ENCODE measurements at places on chromosomes 3 and 15. TPM values are rescaled to one million over a fixed set of nuclear protein-coding genes. Genes with fewer than 3 reads are reported as not detected.

NOX5 gene
- total RNA-seq = 0.53 TPM

LRRK1 gene
- total RNA-seq = 105 TPM

CNTN6 gene
- total RNA-seq = not detected

SCN11A gene
- not detected for total RNA-seq

FAM107A gene
- total RNA-seq = 93.4 TPM

ZNF148 gene
- 10.0 TPM for total RNA-seq

GRCh38 chr3:103863381-103863780 is 1428.6 kb downstream of the ZPLD1 start:
- no peaks in the 10 kb centered on the region for H3K4me1 ChIP-seq
- DNase-seq = no peak
- H3K4me3 ChIP-seq = no peak overlapping the region
- no peaks in the 10 kb centered on the region for H3K27me3 ChIP-seq
- no peaks in the 10 kb centered on the region for H3K36me3 ChIP-seq

- no peak for DNase-seq
- H3K4me1 ChIP-seq = no peaks in the 10 kb centered on the region
- H3K4me3 ChIP-seq = peak overlapping the region; percentile 3
These were observed 147.6 kb downstream of the IL20RB start for GRCh38 chr3:137105277-137105977.

DNA sequence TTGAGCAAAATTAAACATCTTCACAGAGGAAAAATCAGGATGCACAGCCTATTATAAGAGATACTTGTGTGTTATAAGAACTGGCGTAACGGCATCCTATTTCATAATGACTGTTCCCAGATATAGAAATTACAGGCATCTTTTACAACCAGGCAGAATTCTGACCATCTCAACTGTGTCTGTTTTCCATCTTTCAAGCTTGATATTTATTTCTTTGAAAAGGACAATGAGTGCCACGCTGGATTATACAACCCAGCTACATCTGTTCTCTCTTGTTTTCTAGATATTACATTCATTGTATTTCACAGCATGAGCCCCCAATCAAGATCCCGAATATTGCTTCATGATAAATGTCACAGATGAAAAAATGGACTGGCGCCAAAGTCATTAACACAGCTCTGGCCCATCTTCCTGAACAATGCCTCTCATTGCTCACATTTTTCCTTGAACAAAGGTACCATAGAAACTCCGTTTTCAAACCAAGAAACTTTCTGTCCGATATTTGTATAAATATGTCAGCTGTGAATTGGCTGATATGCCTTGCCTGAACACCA is 420.6 kb downstream of the TBL1XR1 start:
- H3K4me3 ChIP-seq = no peak overlapping the region
- DNase-seq = no peak
- H3K36me3 ChIP-seq = no peaks in the 10 kb centered on the region
- no peaks in the 10 kb centered on the region for H3K27me3 ChIP-seq

DNA sequence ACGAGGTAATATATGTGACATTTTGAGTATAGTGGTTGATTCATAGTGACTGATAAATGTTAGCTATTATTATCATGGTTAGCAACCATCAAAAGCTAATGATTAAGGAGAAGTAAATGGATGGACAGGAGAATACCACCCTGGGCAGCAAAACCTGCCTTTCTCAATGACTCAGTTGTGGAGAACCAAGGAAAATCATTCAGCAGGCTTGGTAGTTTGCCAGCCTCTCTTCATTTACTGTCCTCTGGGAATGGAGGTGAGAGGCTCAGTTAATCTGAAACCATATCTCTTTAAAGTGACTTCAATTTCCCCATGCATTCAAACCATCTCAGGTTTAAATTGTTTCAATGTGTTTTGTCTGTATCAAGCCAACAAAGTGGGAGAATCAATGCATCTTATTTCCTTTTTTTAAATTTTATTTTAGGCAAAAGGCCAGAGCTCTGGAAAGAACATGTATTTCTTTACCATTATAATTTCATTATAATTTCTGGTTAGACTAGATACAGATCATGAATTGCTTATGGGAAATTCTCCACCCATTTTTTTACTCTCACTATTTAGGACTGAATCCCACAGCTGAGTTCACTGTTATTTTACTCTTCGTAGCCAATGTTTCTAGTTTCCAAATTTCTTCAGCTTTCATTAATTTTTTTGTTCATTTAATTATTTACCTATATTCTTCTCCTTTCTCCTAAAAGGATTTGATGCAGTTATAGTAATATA is 2.7 kb downstream of the TM4SF18 start:
- H3K4me3 ChIP-seq = no peak overlapping the region
- no peak for DNase-seq
- no peaks in the 10 kb centered on the region for H3K27me3 ChIP-seq

GRCh38 chr3:187212196-187212545 is 14.9 kb downstream of the RTP1 start:
- DNase-seq = no peak
- no peak overlapping the region for H3K4me3 ChIP-seq
- H3K36me3 ChIP-seq = no peaks in the 10 kb centered on the region
- H3K27me3 ChIP-seq = no peaks in the 10 kb centered on the region

DNA sequence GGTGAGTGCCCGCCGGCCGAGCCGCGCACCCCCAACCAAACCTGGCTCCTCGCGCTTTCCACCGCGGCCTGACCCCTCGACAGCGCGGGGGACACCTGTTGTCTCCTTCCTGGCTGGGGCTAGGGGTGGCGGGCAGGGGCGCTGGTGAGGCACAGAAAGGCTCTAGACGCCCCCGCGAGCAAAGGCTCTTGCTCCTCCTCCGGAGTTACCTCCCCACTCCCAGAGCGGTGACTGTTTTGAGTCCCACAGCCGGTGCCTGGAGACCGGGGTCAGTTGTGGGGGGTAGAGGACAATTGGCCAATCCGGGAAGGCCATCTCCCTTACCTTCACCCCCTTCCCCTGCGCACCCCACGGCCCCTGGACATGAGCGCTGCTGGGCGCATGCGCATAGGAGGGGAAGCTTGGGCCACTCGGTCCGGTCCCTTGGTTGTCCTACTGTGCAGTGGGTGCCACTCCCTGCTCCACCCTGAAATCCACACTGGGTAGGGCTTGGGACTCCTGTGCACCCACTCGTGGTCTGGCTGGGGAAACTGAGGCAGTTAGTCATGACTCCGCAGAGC is 554 bp downstream of the CHST13 start:
- peaks cover 10% of the 10 kb centered on the region for H3K27me3 ChIP-seq
- DNase-seq = no peak
- peaks cover 3% of the 10 kb centered on the region for H3K4me1 ChIP-seq
- H3K27ac ChIP-seq = no peak overlapping the region
- H3K36me3 ChIP-seq = no peaks in the 10 kb centered on the region

- no peak overlapping the region for H3K4me3 ChIP-seq
- H3K4me1 ChIP-seq = no peaks in the 10 kb centered on the region
- no peaks in the 10 kb centered on the region for H3K36me3 ChIP-seq
These were observed 6.7 kb downstream of the ARGFX start for GRCh38 chr3:121574449-121574848.

DNA sequence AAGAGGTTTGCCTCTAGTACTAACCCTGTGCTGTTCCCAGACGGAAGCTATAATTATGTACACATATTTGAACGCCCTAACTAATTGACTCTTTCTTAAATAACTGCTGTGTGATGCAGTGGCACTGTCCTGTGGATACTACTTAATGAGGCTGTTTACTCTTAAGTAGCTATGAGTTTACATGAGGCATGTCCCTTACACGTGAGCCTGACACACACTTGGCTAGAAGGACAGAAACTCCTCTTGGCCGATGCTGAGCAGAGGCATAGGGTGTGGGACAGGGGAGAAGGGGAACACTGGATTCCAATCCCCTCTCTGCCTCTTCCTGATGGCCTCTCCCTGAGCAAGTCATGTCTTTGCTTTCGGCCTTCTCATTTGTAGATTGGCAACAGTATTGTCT is 21.9 kb downstream of the EHD4 start:
- no peak overlapping the region for H3K4me3 ChIP-seq
- peaks cover 53% of the 10 kb centered on the region for H3K4me1 ChIP-seq
- peaks cover 20% of the 10 kb centered on the region for H3K36me3 ChIP-seq
- DNase-seq = no peak
- peak overlapping the region; percentile 46 for H3K27ac ChIP-seq
- no peaks in the 10 kb centered on the region for H3K27me3 ChIP-seq

DNA sequence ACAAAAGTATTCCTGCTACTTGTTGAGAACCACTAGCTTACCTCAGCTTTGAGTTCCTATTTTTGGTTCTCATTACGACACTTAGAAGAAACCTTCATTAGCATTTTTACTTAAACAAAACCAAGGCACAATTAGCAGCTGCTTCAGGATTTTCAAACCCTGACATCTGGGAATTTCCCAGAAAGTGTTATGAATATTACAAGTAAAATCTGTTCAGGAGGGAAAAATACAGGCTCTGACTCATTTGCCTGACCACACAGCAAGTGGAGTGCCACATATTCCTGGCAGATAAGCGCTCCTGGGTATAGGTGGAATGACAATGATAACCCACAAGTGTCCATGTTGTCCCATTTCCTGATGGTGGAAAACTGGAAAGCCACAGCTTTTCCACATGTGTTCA is 10.3 kb upstream of the RFTN1 start:
- no peaks in the 10 kb centered on the region for H3K27me3 ChIP-seq
- no peak overlapping the region for H3K27ac ChIP-seq
- no peak for DNase-seq
- H3K4me1 ChIP-seq = no peaks in the 10 kb centered on the region
- H3K36me3 ChIP-seq = no peaks in the 10 kb centered on the region
- H3K4me3 ChIP-seq = no peak overlapping the region

- H3K27ac ChIP-seq = no peak overlapping the region
- H3K4me3 ChIP-seq = no peak overlapping the region
- DNase-seq = no peak
- no peaks in the 10 kb centered on the region for H3K36me3 ChIP-seq
These were observed 21.4 kb upstream of the ZBED2 start for GRCh38 chr3:111616417-111617105.

- no peak overlapping the region for H3K4me3 ChIP-seq
- no peak overlapping the region for H3K27ac ChIP-seq
- no peaks in the 10 kb centered on the region for H3K36me3 ChIP-seq
- DNase-seq = no peak
These were observed 69.1 kb downstream of the RPN1 start for GRCh38 chr3:128581566-128581965.

DNA sequence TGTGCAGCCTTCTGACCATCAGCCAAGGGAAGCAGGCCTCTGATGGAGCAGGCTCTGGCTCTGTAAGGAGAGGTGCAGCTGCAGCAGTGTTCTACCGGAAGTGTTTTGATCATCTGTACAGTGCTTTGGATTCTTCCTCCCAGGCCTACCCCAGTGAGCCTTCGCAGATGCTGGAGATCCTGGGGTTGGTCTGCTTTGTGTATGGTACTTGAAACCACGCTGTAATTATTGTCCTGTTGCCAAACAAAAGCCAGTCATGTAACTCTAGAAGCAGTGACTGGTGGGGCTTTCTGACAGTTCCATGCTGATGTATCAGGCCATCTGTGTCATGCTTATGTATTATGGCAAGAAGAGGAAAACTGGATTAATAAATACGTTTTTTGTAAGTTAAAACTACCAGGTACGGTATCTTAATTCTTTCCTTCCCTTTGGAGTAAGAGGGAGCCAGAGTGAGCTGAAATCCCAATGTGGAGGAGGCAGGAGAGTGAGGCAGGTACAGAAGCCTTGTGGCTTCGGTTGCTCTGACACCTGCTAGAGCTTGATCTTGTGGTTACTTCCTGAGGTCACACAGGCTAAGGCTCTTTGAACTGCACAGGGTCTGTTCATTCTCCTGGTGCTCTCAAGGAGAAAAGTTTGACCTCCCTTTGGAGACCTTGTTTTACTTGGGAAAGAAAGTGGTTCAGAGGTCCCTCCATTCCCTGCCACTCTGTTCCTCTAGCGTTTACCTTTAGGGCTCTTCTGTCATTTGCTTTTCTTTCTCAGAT is 3.7 kb downstream of the TMEM42 start:
- no peak overlapping the region for H3K4me3 ChIP-seq
- peaks cover 4% of the 10 kb centered on the region for H3K36me3 ChIP-seq
- no peaks in the 10 kb centered on the region for H3K27me3 ChIP-seq
- H3K27ac ChIP-seq = no peak overlapping the region

DNA sequence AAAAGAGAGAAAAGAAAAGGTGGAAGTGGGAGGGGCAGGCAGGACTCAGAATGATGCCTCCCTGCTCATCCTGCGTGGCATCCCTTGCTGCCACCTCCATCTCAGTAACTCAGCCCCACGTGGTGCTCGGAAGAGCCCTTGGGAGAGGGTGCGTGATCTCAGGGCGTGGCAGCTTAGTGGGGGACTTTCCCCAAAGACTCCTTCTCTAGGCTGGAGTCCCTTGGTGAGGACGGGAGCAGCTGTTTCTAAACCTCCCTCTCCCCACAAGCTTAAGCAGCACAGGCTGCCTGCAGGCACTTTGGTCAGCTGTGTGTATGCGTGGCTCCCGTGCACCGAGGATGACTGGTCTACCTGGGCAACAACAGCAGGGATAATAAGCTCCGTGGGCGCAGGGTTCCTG is 7.4 kb upstream of the ANPEP start:
- H3K36me3 ChIP-seq = no peaks in the 10 kb centered on the region
- no peak overlapping the region for H3K4me3 ChIP-seq
- no peaks in the 10 kb centered on the region for H3K27me3 ChIP-seq
- no peak overlapping the region for H3K27ac ChIP-seq
- no peaks in the 10 kb centered on the region for H3K4me1 ChIP-seq

DNA sequence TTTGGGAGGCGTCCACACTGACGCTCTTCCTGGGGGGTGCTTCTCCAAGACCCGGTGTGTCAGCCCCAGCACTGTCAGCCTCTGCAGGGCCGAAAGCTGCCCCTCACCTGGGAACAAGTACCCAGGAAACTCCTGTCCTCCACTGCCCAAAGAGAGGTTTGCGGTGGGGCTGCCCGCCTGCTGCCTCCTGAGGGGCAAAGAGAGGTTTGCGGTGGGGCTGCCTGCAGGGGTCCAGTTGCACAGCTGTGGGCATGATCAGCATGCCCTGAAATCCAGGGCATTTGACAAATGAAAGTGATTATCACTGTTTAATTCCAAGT is 15.1 kb upstream of the SNRPA1 start:
- no peak overlapping the region for H3K27ac ChIP-seq
- no peaks in the 10 kb centered on the region for H3K4me1 ChIP-seq
- no peak for DNase-seq
- H3K36me3 ChIP-seq = no peaks in the 10 kb centered on the region
